ENCODE measurements at places on chromosomes 2 and 18. TPM values are rescaled to one million over a fixed set of nuclear protein-coding genes. Genes with fewer than 3 reads are reported as not detected.
A peak's percentile ranks its signal among the peaks of the same experiment; 100 is the strongest.

G6PC2 gene
- total RNA-seq, result not detected

DNA sequence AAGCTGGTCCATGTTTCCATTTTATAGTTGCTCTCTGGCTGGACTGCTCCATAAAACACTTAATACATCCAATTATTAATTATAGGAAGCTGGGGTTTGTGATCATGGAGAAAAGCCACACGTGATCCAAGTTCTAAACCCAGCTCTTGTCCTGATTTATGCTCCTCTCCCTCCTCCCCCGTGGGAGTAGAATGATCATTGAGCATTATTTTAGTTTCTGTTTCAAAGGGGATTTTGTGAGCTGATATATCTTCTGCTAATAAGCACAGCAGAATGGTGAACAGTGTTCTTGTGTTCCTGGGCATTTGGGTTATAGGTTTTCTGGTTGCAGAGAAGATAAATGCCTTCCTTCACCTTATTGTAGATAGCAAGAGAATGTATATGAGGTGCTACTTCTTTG lies 135.7 kb upstream of the TMEM200C start:
- DNase-seq, result no peak

- peak; percentile 88 for DNase-seq
Measured at GRCh38 chr2:62089658-62090057, 106.3 kb upstream of the B3GNT2 start.

DNA sequence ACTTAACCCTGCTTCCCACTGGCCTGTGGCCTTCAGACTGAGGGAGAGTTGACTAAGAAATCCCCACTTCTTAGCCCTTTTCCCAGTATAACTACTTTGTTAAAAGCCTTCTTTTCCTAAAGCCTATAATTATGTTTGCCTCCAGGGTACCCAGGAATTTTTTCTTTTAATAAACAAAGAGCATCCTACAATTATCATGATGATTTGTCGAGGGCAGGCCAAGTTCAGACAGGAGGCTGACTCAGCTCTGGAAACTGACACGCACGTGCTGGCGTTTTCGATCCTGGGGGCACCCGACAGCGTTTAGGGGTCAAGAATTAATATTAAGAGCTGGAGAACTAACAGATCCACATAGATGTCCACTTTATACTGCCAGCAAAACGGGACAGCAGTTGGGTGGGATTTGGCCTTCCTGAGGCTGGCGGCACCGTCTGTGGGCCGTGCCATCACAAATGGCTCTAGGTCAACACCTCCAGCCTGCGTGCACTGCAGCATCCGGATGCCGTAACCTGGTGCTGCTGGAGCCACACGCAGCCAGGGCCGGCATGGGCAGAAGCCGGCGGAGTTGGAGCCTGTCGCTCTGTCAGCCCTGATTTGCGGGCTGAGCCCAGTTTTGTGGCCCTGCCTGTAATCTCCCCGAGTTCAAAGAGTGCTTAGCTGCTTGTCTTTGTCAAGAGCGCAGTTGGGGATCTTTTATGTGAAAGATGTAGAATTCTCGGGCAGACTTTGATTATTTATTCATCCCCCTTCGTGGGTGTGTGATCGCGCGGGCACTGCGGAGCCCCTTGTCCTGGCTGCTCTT lies 191.0 kb downstream of the GLI2 start:
- no peak for DNase-seq

DNA sequence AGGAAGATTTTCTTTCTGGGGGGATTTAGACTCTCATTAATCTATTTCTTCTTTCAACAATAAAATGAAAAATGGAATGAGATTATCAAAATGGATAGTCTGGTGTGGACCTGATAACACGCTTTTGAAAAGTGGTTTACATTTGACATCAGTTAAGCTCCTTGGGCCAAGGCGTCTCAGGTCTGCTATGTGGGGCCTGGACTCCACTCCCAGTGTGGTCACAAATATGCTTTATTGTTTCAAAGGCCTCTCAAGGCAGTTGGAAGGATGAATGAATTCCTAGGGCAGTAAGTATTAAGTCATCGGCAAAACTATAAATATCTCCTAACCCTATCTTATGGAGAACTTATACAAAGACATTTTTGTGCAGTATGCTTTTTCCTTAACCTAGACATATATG lies 74.5 kb downstream of the ETAA1 start:
- DNase-seq, result peak; percentile 53

- DNase-seq, result no peak
Measured at GRCh38 chr2:11309706-11310105, 34.7 kb downstream of the ROCK2 start.

DNA sequence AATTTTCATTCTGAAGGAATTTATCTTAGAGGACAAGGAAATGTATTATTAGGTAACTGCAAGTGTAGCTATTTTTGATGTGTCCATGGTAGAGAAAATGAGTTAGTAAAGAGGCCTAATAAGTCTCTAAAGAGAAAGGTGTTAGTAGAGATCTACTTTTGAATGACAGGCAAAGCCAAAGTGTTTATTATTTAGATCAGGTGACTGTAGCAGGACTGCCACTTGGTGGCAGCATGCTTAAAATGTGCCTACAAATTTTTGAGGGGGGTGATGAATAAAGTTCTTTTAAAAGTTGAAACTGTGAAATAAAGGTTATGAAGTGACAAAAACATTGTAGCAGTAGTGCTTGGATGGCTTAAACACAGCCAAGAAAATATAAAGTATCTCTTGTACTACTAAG lies 421.5 kb upstream of the MEIS1 start:
- DNase-seq, result no peak

- DNase-seq, result no peak
Measured at GRCh38 chr2:44939106-44940048, 2.1 kb upstream of the SIX3 start.
